ENCODE measurements at places on chromosomes 13 and 19.

- no peak for DNase-seq
Measured at GRCh38 chr19:49019242-49019932, 2.5 kb upstream of the LHB start.

DNA sequence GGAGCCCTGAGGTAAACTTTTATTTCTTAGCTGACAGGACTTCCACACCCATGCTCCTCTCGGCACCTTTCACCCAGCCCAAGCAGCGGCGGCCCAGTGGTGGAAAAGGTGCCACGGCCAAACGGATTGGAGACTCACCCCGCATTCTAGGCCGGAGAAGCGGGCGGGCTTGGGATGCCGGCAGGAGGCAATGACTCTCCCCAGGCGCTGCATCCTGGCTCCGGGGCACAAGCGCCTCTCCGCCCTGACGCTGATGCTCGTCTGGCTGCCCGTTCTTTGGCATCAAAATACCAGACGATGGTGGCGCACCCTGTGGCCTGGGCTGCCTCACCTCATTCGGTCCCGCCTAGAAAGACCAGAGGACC lies 6.7 kb upstream of the ZNF606 start:
- no peak for DNase-seq

DNA sequence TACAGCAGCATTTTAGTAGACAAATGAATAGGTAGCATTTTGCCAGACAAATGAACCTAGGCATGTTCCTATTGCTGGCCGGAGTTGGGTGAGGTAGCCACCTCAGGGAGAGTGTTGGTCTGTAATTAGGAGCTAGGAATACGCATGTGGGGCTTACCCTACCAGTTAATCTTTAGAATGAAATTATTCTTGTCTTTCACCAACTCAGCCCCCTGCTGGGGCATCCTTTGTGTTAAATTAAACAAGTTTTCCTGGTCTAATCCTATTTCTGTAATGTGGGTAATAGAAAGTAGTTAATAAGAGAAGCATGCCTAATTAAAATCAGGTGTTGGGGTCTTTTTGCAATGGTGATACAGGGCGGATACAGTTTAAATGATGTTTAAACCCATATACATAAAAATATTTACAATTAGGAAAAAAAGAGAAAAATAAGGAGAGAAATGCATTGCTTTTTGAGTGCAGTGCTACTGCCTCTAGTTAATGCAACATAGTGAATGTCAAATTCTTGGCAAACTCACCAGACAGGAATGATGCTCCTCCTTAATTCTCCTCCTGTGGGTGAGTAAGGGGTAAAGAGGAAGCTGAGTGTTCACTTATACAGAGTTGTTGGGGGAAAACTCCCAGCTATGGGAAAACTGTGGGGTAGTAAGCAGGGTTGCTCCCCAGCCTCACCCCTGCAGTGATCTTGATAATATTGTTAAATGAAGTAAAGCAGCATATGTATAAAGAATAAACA lies 276.4 kb upstream of the EDNRB start:
- DNase-seq = no peak

DNA sequence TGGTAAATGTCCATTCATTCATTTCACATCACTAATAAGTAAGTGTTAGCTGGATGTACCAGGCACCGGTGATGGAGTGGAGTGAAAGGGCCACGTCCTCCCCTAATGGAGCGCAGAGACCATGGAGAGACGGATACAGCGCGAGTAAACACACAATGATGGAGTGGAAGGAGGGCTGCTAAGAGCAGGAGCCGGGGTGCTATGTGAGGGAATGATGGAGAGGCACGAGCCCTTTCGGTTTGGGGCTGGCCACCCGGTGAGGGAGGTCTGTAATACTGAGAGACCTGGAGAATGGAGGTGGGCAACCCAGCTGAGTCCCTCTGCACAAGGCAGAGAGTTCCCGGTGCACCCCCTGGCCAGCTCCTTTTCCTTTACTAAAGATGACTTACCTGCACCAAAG lies 53.7 kb downstream of the PEPD start:
- DNase-seq = no peak

DNA sequence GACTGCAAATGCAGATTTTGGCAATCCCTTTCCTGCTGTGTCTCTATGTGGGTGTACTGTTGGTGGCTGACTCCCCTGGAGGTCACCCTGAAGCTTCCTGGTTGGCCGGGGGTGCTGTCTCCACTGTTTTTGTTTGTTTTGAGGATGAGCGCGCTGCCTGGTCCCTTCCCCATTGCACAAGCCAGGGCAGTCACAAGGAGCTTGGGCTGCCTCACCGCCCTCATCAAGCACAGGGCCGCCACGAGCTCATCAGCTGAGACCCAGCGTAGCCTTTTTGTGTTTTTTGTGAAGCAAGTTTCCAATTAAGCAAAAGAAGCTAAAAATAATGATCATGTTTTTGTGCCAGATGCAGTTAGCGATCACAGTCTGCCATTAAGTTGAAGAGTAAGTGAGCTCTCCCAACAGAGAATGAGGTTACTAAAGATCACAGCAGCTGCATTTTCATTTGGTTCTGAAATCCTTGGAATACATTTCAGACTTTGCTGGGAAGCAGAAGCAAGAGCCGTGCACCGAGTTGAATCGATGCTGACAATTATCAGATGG lies 57.8 kb downstream of the GGACT start:
- DNase-seq = peak; percentile 65

DNA sequence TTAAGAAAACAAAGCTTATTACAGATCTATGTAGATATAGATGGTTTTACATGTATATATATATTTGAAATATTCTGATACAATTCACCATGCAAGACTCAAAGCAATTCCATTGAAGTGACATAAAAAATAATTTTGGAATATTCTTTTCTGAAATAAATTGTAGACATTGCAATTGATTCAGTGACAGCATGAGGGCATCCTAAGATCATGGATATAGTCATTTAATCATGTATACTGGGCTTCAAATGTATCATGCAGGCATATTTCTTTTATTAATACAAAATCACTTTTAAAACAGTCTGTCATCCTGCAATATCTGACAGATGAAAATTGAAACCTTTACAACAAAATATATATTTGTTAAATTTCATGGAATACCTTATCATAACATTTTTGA lies 286.7 kb upstream of the SLITRK6 start:
- no peak for DNase-seq

- no peak for DNase-seq
Measured at GRCh38 chr19:43594081-43594697, 1.7 kb downstream of the IRGQ start.

DNA sequence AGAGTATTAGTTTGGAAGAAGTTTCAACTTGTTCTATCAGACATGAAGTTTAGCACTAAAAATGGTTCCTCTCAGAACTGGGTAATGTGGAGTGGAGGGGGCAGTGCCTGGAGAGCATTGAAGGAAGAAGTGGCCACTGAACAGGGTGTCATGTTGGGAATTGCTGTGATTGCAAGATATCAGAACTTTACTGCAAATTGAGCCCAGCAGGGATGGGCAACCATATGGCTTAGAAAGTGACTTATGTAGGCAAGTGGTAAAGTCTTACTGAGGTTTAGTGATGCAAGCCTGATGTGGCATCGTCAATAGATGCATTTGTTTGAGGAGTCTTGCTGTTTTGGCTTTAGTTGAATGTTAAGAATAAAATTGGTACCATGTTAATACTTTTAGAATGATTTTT lies 31.7 kb downstream of the WASF3 start:
- no peak for DNase-seq

DNA sequence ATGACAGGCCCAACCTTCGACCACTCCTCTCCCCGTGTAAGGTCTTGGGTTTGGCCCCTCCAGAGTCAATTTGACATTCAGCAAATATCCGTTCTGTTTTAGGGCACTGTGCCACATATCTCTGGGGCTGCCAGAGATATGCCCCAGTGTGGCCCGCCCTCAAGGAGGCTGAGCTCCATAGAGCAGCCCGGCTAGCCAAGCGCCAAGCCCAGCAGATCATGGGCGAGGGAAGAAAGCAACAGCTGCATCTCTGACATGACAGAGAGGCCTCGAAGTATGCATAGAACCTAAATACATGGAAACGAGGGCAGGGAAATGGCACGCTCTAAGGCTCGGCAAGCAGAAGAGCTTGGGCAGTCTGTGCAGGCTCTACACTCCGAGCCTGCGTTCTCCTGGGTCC lies 124.5 kb downstream of the USP12 start:
- no peak for DNase-seq

GRCh38 chr19:35184884-35185283 lies 30.3 kb downstream of the FXYD5 start:
- DNase-seq = no peak

- no peak for DNase-seq
Measured at GRCh38 chr19:42440357-42441048, 2.2 kb downstream of the CXCL17 start.

DNA sequence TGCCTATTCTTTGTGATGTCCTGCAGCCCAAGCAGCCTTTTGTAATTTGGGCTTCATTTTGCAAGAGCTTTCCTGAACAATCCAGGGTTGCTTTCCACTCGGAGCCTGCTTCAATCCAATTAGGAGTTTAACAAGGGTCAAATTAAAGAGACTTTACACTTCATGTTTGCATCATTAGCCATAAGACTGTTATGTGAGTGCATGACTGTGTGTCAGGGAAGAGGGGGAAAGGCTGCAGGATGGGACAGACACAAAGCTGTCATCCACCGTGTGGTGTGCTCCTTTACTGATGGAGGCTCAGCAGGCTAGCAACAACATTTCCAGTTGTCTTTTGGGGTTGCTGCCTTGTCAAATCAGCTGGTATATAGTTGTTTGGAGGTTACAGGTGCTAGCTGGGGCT lies 23.7 kb upstream of the MAB21L1 start:
- DNase-seq = no peak

DNA sequence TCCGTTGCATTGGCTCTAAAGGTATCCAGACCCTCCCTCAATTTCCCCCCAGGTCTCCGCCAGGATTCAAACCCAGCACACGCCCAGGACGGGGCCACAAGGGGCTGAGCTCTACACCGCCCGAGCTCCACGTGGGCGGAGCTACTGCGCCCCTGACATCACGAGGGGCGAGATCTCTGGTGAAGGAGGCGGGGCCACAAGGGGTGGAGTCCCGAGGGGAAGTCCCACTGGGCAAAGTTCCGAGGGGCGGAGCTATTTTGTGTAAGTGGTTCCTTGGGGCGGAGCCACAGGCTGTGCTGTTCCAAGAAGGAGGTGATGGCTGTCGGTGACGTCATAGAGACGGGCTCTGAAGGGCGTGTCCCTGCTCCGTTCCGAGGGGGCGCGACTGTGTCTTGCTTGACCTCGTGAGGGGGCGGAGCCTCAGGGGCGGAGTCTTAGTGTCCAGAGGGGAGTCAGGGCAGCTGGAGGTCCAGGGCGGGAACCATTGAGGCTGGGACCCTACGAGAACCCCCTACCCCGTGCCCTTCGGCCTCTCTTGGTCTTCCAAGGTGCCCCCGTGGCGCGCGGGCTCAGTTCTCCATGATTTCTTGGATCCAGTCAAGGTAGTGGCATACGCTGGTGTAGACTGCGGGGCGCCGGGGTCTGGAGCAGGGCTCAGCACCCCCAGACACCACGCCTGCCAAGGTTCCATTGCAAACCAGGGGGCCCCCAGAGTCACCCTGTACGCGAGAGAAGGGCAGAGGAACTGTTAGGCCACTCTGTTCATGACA lies 1.3 kb upstream of the KLK8 start:
- DNase-seq = no peak

DNA sequence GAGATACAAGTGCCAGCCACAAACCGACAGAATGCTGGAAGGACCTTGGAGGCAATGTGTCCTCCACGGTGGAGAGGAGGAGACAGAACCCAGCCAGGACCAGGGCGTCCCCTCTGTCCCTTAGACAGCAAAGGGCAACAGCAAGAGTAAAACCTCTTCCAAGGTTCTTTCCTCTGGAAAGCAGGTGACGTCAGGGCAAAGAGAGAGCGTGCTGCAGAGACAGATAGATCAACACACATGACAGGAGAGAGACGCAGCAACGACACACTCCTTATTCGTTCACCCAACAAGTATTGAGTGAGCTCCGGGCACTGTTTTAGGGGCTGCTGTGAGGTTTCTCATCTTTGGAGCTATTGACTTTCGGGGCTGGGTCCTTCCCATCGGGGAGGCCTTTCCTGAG lies 1.3 kb upstream of the GALP start:
- no peak for DNase-seq

- DNase-seq = no peak
Measured at GRCh38 chr13:106479929-106480328, 55.5 kb downstream of the EFNB2 start.

- no peak for DNase-seq
Measured at GRCh38 chr13:75660694-75661093, 24.6 kb downstream of the LMO7 start.

- DNase-seq = no peak
Measured at GRCh38 chr13:29073755-29074154, 253.6 kb downstream of the MTUS2 start.

DNA sequence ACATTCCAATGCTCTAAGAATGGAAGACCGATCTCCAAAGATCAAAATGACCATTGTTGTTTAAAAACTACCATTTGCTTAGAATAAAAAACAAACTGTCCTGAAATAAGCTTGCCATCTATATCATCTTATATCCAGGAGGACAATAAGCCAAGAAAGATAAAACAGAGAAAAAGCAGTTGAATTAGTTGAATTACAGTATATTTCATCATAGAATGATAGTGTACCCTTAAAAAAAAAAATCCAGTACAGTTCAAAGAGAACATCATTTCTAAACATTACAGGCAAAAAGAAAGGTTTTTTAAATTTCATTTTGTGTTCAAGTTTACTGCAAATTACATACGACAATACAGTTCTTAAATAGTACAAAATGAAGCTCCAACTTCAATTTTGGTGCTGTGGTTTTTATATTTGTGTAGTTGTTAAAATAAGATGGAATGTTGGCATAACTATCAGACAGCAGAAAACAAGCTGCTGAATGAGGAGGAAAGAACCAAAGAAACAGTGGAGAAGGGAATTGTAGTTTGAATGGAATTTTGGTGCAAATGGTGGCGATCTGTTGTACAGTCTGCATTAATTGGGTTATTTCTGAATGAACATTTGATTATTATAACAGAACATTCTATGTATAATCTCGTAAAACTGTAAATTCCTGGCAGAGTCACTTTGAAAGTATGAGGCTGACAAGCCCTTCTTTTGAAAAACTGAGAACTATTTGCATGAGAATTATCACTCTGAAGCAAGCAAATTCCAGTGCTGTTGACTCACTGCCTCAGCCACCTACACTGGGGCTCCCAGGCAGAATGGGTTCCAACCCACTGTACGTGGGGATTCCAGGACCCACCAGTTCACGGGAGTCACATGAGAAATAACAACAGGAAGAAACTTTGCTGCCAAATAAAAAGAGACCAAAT lies 37.7 kb downstream of the LHFPL6 start:
- DNase-seq = no peak
